SJSA1 (cell line): ENCODE measurements at places on chromosomes 3 and 15. TPM values are rescaled to one million over a fixed set of nuclear protein-coding genes. Genes with fewer than 3 reads are reported as not detected.
A peak's percentile ranks its signal among the peaks of the same experiment; 100 is the strongest.

DNA sequence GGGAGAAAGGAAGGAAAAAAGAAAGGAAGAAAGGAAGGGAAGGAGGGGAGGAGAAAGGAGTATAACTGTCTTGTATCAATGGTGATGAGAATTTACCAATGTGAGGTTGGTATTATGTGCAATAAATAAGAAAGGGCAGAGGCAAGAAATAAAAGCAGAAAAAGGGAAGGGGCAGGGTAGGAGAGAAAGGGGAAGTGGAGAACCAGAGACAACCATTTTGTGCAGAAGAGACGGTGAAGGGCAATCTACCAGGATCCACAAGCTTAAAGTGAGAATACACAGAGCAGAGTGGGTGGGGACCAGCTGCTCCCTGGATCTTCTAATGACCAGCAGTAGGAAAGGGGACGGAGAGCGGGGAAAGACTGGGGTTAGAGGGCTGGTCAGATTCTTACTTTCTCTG is 106.9 kb upstream of the SLCO2A1 start:
- H3K4me3 ChIP-seq, result no peak overlapping the region
- H3K4me1 ChIP-seq, result no peaks in the 10 kb centered on the region
- DNase-seq, result no peak

DNA sequence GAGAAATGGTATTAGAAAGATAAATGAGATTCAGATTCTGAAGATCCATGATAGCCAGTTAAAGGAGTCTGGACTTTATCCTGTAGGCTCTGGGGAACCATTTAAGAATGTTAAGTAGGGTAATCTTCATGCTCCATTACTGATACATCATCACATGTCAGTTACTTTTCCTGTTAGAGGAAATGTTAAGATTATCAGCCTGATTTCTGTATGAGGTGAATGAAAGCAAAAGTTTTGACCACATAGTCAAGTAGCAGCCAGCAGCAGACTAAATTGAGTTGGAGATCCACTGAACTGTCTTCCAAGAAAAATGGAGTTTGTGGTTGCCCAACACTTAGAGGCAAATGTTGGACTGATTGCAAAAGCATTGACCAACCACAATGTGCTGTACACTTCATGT is 4.7 kb upstream of the COPB2 start:
- no peaks in the 10 kb centered on the region; the same call in 1 of the 2 replicates for H3K27me3 ChIP-seq
- no peaks in the 10 kb centered on the region for H3K4me1 ChIP-seq
- peaks cover 3% of the 10 kb centered on the region for H3K36me3 ChIP-seq
- H3K27ac ChIP-seq, result no peak overlapping the region
- DNase-seq, result no peak

DNA sequence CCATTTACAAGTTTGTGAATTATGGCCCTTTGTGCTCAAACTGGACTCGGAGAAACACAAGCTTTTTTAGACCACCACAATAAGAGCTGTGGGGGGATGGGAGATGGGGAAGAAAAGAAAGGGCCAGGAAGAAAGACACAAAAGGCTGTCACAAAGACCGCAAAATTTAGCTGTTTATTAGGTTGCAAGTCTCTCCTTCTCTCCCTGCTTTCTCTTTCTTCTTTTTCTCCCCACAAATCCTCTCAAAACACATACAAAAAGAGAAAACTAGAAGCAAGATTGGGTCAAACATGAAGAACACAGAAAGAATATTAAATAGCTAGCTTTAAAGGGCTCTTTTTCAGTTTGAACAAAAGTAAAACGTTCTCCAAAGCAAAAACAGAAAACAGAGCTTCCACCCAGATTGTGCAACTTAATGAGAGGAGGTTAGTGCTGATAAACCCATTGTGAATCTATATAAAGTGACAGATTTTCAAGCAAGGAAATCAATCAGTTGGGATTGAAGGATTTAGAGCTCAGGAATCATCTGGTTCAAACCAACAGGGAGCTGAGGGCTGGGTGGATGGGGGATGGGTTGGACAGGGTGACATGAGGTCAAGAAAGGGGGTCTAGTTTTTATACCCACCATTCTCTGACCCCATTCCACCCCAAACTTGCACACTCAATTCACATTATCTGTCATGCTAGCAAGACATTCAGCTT is 87.3 kb downstream of the DHX30 start:
- H3K36me3 ChIP-seq, result peaks cover 53% of the 10 kb centered on the region
- DNase-seq, result no peak
- no peaks in the 10 kb centered on the region for H3K4me1 ChIP-seq
- no peak overlapping the region for H3K27ac ChIP-seq

DNA sequence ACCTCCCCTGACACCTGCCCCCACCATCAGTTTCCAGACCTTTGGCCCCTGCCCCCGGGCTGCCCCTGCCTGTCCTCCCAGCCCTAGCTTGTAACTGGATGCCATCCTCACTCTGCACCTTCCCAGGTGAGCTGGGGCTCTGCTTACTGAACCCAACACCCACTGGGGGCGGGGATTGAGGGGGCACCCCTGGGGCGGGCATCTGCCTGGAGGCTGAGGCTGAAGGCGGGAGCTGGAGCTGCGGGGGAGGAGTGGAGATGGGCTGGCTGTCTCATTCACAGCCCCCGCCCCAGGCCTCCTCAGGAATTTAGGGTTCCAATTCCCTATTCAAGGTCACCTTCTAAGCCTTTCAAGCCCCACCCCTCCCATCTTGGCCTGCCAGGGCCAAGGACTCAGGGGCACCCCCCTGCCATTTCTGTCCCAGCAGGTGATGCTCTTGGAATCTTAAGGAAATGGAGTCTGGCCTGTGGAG is 17.7 kb downstream of the PIF1 start:
- H3K4me1 ChIP-seq, result 0 out of 2 replicates have a peak, but pooled peaks cover 4% of the 10 kb centered on the region
- H3K27ac ChIP-seq, result no peak overlapping the region

DNA sequence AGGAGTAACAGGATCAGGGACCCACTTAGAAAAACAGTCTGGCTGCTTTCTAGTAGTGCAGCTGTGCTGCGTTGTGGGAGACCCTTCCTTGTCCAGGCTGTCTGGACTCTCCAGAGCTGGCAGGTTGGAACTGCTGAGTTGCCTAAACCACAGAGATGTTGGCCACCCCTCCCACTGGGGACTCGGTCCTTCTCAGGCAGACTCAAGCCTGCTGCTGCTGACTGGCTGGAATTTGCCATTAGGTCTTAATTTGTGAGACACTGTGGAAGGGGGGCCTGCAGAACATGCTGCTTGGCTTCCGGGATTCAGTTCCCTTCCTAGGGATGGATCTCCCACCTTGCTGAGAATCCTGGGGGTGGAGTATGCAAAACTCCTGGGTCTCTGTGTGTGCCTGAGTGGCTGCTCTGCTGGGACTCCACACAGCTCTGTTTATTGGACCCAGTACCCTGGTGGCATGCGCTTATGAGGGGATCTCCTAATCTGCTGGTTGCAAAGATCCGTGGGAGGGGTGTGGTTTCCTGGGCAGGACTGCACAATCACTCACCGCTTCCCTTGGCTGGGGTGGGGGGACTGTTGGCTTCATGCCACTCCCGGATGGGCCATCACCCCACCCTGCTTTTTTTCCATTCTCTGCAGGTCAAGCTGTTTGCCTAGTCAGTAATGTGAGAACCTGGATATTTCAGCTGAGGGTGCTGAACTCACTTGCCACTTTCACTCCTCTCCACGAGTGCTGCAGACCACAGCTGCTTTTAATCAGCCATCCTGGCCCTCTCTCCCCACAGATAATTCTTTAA is 150.5 kb downstream of the CFAP20DC start:
- no peak for DNase-seq
- no peaks in the 10 kb centered on the region for H3K27me3 ChIP-seq
- no peaks in the 10 kb centered on the region for H3K36me3 ChIP-seq
- H3K4me3 ChIP-seq, result no peak overlapping the region

- H3K4me1 ChIP-seq, result peaks cover 12% of the 10 kb centered on the region
- H3K27ac ChIP-seq, result peak within 1 kb of the TSS; percentile 36
- peak within 1 kb of the TSS; percentile 78 for H3K4me3 ChIP-seq
Measured at GRCh38 chr15:58770857-58771620, at the start of gene MINDY2. Gene MINDY2, plus strand, starts transcription at chr15:58771302. Its CDS starts 94 bp downstream, at chr15:58771396.

- no peak for DNase-seq
- no peaks in the 10 kb centered on the region for H3K4me1 ChIP-seq
- no peaks in the 10 kb centered on the region for H3K27me3 ChIP-seq
- no peak overlapping the region for H3K27ac ChIP-seq
Measured at GRCh38 chr3:133872781-133873180, 22.9 kb downstream of the RAB6B start.

DNA sequence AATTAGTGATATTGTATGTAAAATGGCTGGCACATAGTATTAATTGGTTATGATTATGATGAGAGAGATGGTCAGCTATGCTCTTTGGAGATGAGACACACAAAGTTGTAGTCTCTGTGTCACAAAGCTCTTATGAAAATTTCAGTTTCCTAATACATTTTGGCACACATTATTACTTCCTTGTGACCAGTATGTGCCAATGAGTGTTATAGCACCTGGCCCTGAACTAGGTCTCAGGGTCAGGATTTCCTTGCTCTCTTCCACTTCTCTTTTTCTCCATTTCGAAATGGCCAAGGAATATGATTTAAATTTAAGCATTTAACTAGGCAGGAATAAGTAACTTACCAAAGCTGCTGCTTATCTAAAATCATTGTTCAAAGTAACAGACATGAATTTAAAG is 28.0 kb downstream of the TIPARP start:
- no peak overlapping the region for H3K27ac ChIP-seq
- H3K4me1 ChIP-seq, result peaks cover 22% of the 10 kb centered on the region
- no peaks in the 10 kb centered on the region for H3K27me3 ChIP-seq
- no peak overlapping the region for H3K4me3 ChIP-seq

DNA sequence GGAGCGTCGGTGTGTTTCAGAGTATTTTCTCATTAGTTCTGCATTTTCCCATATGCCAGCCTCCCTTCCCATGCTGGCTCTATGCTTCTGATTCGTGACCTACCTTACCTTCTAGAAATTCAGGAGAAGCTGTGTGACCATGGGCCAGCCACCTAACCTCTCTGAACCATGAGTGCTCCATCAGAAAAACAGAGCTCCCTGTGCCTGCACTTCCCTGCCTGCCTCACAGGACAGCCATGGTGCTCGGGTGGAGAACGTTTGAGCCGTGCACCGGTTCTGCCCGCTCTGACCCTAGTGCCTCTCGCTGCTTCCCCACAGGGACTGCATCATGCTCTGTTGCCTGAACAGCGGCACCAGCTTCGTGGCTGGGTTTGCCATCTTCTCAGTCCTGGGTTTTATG is 74.5 kb upstream of the SLC6A1 start:
- H3K27ac ChIP-seq, result no peak overlapping the region
- no peak for DNase-seq
- H3K4me1 ChIP-seq, result peaks cover 23% of the 10 kb centered on the region
- H3K4me3 ChIP-seq, result no peak overlapping the region
- no peaks in the 10 kb centered on the region for H3K36me3 ChIP-seq
- peaks cover 4% of the 10 kb centered on the region; the same call in 1 of the 2 replicates for H3K27me3 ChIP-seq

GRCh38 chr3:129056451-129057173 is 4.0 kb upstream of the GP9 start:
- DNase-seq, result no peak
- H3K4me1 ChIP-seq, result peaks cover 8% of the 10 kb centered on the region; the same call in 1 of the 2 replicates
- H3K4me3 ChIP-seq, result no peak overlapping the region
- H3K27me3 ChIP-seq, result no peaks in the 10 kb centered on the region
- H3K36me3 ChIP-seq, result no peaks in the 10 kb centered on the region

GRCh38 chr15:79166311-79166955 is 75.9 kb upstream of the RASGRF1 start:
- H3K27me3 ChIP-seq, result no peaks in the 10 kb centered on the region
- H3K4me3 ChIP-seq, result no peak overlapping the region
- no peak for DNase-seq
- H3K36me3 ChIP-seq, result no peaks in the 10 kb centered on the region
- H3K27ac ChIP-seq, result no peak overlapping the region

DNA sequence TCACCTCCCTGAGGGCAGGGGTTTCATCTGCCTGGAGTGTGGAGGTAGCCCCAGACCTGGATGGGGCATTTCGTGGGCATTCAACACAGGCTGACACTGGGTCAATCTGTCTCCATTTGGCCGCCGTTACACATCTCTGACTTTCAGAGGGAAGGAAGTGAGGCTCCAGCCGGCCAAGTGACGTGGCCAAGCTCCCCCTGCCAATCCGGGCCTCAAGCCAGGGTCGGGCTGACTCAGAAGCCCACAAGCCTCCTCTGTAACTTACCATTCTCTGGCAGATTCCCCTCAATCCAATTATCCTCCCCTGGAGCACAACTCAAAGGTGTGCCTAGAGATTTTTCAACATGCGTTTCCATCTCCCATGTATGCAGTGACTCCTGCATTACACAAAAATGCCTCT is 227.6 kb downstream of the KLF13 start:
- H3K27me3 ChIP-seq, result peaks cover 2% of the 10 kb centered on the region; the same call in 1 of the 2 replicates
- no peak overlapping the region for H3K4me3 ChIP-seq
- no peak for DNase-seq
- 0 out of 2 replicates have a peak, but pooled peaks cover 4% of the 10 kb centered on the region for H3K4me1 ChIP-seq
- no peaks in the 10 kb centered on the region for H3K36me3 ChIP-seq
- H3K27ac ChIP-seq, result no peak overlapping the region

DNA sequence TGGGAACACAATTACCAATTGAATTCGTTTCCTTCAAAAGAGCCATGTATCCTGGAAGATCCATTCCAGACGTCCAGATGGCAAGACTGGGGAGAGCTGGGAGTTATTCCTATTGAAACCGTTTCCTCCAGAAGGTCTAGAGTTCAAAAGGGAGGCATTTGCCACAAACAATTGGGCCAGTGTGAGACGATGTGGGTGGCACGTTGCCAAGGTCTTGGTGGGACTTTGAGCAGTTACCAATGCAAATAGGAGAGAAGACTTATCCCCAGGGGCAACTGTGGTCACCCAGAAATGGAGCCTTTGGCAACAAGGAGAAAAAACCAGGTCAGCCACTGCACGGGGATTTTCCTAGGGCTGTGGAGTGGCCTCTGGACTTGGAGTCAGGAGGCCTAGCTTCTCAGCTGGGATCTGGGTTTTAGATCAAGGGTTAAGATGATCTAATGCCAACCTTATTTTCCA is 29.6 kb upstream of the TLE3 start:
- H3K27ac ChIP-seq, result no peak overlapping the region
- H3K4me3 ChIP-seq, result no peak overlapping the region
- H3K36me3 ChIP-seq, result no peaks in the 10 kb centered on the region
- H3K27me3 ChIP-seq, result no peaks in the 10 kb centered on the region; the same call in 1 of the 2 replicates

GRCh38 chr3:21754839-21755238 is 3.8 kb upstream of the ZNF385D start:
- H3K27me3 ChIP-seq, result no peaks in the 10 kb centered on the region
- no peaks in the 10 kb centered on the region for H3K4me1 ChIP-seq
- no peak overlapping the region for H3K4me3 ChIP-seq
- no peak for DNase-seq
- no peaks in the 10 kb centered on the region for H3K36me3 ChIP-seq
- H3K27ac ChIP-seq, result no peak overlapping the region

DNA sequence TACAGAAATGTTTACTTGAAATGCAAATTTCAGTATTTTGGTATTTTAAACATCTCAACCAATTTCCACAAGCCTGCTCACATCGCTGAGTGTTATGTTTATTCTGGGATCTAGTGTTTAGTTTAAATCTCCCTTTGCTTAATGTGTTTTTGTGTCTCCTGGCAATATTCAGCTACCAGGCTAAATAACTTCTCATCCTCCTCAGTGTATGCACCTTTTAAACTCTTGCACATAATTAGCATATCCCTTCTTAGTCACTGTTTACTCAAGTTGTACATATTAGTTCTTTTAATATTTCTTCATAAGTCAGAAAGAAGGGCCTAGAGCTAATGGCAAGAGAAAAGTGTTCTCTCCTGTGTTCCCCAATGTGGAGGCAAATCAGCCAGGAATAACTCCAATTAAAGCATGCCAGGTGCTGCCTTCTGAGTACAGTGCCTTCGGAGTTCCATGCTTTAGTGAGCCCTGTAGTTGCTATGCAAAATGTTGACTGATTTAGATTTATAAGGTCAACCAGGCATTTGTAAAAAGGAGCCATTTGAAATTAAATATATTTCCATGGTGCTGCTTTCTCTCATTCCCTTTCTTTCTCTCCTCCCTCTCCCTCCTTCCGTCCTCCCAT is 234.3 kb downstream of the GAP43 start:
- no peak overlapping the region for H3K27ac ChIP-seq
- H3K4me1 ChIP-seq, result no peaks in the 10 kb centered on the region

Gene THRB
- 1.5 and 3.2 TPM in 2 replicates for total RNA-seq

Gene HES1
- 39.2 and 44.1 TPM in 2 replicates for total RNA-seq

Gene RTP1
- total RNA-seq, result not detected in 2 replicates

Gene FEZF2
- not detected in 2 replicates for total RNA-seq

Gene GASK1A
- not detected in 2 replicates for total RNA-seq

Gene CLEC3B
- 4.4 and 11.6 TPM in 2 replicates for total RNA-seq
